ENCODE measurements at places on chromosomes 2 and 18.

GRCh38 chr2:11492244-11492643, 26.3 kb upstream of the E2F6 start:
- DNase-seq: no peak

- no peak for DNase-seq
These were observed 240.5 kb downstream of the BCL2 start for GRCh38 chr18:63079114-63079513.

GRCh38 chr2:119429225-119429981, 2.3 kb upstream of the TMEM37 start:
- no peak for DNase-seq

DNA sequence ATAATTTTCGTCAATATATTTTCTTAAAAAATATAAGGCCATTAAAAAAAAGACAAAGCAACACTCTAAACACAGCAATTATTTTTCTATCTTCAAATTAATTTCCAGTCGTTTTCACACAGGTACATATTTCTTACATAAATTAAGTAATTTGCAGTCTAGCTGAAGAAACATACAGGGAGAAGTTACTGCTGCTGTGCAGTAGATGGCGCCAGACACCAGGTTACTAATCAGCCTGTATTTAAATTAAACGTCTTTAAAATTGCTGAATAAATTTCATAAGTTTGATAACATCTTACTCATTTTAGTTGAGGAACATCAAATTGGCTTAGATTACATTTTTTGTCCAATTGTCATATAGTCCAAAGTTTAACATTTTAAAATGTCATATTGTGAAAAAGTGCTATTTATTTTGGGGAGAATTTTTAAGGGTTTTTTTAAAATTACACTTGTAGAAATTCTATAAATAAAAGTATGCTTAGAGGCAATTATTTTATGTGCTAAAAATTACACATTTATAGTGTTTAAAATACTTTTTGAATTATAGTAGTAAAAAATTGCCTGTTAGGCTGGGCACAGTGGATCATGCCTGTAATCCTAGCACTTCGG, 88.4 kb downstream of the PMAIP1 start:
- DNase-seq: peak; percentile 3

- no peak for DNase-seq
These were observed 14.6 kb downstream of the ALPG start for GRCh38 chr2:232421189-232421785.

DNA sequence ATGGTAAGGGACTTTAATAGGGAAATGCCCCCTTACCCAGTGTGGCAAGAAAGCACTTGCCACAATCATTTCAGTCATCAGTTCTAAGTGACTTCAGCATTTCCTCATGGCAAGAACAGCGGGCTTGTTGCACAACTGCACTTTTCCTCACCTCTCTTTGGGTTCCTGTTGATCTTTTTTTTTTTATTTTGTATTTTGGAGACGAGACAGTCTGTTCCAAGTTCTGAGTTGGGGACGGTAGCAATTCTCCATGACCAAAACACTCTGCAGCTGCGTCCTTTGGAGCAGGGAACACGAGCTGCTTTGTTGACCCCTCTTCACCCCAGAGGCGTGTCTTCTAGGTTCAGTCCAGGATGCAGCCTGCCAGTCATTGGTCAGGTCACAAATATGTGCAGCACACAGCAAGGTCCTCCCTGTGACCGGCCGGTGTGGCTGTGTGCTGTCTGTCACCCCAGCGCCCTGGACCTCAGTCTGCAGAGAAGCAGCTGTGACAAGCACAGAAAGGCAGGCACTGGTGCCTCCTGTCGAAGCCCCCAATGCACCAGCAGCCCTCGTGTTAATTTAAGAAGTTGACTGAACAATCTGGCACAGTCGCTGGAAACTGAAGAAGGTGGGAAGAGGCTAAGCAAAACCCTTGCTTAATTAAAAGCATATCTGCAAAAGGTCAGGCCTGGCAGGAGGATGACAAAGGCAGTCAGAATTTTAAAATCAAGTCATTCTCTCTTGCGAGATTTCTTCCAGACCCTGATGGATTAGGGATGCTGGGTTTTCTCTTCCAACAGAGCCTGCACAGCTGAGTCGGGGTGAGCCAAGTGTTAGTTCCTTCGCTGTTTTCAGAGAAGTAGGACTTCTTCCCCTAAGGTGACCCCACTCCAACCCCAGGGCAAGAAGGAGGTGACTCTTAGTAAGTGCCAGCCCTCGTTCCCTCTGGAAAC, 96.7 kb upstream of the COPS8 start:
- no peak for DNase-seq

GRCh38 chr2:67667054-67667908, 270.1 kb downstream of the ETAA1 start:
- DNase-seq: no peak

- no peak for DNase-seq
These were observed 7.0 kb downstream of the TNS1 start for GRCh38 chr2:217995731-217996231.

DNA sequence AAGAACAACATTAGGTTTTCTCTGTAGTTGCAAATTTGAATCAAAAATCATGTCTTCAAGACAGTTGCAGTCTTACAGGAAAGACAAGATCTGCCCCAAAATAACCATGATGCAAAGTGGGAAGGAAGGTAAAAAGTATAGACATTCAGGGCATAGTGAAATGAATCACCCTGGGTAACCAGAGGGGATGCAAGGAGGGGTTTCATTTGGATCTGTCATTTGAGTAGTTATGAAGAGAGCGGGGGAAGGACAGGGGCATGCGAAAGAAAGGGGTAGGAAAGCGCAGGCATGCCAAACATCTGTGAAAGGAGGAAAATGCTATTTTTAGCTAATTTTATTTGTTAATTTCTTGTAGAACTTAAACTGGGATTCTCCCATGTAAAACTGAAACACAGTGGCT, 219.1 kb upstream of the BOD1L2 start:
- no peak for DNase-seq

GRCh38 chr18:77001041-77001440, 131.5 kb downstream of the MBP start:
- DNase-seq: no peak

- no peak for DNase-seq
These were observed 63.3 kb upstream of the ASAP2 start for GRCh38 chr2:9143264-9143815.

GRCh38 chr2:63425606-63426005, 162.7 kb downstream of the WDPCP start:
- no peak for DNase-seq

GRCh38 chr2:182586426-182586825, 129.6 kb upstream of the DNAJC10 start:
- no peak for DNase-seq

DNA sequence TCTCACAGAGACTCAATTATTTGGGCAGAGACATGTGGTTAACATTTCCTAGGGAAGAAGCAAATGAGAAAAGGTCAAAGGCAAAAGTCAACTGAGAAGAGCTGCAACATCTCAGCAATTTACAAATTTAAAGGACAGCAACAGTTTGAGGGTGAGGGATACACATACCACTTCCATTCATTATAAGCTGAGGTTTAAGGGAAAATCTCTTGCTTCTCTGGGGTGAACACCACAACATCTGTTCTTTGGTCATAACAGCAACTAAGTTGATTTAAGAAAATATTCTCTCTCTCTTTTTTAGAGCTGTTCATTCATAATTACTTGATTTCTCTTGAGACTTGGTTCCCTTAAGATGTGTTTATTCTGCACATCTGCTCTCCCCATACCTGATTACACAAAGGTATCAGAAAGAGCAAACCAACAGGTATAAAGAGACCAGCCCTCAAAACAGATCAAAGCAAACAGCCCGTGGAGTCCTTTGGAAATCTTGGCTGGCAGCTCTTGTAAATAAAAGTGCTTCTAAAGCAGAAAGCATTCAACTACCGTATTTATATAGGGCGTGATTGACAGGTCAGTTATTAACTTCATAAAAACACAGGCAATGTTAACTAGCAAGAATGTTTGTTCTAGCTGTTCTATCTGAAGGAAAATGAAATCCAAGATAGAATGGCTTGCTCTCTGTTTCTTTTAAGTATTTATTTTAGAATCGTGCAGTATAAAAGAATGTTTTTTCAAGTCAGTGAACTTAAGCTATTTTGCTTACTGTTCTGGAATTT, 132.8 kb downstream of the THADA start:
- DNase-seq: no peak

DNA sequence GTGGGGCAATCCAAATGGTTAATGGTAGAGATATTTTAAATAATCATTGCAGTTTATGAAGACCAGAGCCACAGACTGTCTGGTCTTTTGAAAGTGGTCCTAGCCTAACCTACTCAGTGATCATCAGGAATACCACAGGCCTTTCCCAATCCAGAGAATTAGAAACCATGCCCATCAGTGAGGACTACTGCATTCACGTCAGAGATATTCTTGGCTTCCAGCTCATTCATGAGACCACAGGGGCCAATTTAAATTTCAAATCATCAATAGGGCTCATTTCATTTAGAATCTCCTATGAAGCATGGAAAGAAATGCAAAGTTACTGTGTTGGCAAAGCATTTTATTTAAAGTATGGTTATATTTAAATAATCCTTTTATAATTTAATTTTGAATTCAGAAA, 362.3 kb upstream of the KCNJ3 start:
- no peak for DNase-seq

DNA sequence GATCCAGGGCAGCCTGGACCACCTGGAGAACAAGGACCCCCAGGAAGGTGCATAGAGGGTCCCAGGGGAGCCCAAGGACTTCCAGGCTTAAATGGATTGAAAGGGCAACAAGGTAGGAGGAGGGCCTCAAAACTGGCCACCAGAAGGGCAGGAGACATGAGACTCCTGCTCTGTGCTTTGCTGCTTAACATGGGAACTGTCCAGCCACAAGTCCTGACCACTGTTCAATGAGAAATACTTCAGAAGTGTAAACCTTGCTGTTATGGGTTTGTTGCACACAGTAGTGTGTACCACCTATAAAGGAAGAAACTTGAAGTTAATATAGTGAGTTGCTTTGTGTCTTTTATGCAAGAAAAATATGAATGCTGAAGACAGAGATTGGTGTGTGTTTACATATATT, 44.2 kb upstream of the MFF start:
- no peak for DNase-seq

- DNase-seq: no peak
These were observed 153.4 kb downstream of the TNS1 start for GRCh38 chr2:217849154-217849975.
